ENCODE measurements at places on chromosomes 11 and 22.

DNA sequence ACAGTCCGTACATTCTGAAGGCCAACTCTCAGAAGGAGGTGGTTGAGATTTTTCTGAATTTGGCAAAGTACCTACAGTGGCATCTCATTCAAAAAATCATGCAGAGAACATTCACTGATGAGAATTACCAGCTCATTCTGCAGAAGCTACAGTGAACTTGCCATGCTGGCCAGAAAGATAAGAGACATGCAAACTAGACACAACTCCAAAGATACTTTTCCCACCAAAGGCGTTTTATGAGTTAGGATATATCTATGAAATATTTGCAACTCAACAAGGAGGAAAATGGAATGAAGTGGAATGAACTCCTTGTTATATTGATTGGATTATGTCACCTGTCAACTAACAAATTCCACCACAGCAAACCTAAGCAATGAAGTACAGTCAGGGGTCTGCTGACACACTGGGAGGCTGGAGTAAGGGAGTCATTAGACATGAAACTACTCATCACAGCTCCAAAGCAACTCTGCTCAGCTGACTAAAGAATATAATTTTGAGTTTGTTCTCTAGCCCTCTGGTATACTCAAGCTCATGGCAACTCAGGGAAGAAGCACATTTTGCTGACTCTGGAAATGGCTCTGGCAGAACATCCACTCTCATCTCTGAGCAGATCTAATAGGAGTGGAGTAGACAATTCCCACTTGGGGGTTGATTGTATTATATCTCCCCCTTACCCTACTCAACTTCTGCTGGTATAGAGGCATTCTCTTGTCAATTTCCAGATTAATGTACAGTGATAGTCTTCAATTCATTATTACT is 22.9 kb downstream of the MAML2 start:
- no peak for DNase-seq

DNA sequence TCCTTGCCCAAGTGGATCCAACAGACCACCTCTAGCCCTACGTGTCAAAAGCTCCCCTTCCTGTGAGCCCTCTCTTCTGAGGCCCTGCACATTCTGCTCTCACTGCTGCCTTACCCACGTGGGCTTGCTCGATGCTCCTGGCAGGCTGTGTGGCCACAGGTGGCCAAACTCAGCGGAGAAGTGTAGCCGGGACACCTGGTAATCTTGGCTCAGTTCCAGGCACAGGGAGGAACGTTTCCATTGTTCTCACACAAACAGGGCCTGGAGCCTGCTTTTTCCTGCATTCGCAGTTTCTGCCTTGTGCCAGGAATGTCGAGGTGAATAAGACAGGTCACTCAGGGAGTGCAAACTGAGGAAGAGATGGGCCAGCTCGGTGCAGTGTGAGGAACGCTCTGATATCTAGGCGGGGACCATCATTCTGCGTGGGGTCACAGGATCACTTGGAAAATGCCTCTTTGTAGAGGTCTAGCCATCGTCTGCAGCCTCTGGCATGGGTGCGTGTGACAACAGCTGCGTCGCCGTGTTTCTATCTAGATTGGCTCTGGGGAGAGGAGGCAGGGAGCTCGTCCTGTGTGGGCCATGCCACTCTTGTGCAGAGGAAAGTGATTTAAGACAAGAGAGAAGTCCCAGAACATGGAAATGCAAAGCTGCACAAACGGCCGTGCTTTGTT is 127.6 kb upstream of the PARVA start:
- DNase-seq = no peak

DNA sequence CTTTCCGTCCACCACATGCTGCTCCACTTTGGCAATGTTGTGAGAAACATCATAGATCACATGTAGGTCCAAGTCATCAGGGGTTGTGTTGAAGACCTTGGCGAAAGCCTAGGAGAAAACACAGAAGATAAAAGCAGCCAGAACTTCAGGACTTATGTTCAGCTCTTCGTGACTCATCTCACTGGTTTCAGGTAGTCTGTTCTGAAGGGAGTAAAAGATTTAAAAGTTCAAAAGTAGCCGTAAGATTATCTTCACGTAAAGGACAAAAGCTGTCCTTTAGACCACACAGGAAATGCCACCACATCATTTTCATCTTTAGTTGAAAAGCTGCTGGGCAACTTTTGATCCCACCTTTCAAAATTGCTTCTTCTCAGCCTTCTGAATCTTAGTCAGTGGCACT is 16.9 kb downstream of the RTCB start:
- no peak for DNase-seq

DNA sequence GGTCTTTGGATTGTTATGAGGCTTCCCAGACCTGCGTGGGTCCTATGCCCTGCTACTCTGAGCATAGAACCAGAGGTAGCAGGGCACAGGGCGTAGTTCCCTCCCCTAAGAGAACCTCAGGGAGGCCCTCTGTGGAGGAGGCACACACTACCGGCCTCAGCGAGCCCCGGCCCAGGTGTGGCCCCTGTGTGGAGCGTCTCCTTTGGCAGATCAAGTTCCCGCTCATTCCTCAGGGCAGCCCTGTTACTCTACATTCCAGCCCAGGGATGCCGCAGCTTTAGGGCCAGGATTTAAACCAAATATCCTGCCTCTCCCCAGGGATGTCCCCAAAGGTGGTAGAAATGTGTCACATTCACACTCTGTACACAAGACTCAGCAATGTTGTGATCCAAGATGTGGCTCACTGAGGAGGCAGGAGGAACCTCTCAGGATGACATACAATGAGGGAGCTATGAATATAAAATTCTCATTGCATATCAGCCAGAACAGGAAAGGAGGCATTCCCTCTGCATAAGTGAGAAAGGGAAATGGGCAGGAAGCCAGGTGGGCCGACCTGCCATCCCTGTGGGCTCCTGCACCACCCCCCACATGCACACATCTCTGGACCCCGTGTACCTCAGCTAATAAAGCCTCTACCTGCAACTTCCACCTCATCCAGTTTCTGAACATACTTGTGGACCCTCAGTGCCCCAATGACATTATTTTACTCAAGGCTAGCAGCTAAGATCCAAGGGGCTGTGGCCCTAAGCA is 131.9 kb upstream of the TEAD1 start:
- no peak for DNase-seq

DNA sequence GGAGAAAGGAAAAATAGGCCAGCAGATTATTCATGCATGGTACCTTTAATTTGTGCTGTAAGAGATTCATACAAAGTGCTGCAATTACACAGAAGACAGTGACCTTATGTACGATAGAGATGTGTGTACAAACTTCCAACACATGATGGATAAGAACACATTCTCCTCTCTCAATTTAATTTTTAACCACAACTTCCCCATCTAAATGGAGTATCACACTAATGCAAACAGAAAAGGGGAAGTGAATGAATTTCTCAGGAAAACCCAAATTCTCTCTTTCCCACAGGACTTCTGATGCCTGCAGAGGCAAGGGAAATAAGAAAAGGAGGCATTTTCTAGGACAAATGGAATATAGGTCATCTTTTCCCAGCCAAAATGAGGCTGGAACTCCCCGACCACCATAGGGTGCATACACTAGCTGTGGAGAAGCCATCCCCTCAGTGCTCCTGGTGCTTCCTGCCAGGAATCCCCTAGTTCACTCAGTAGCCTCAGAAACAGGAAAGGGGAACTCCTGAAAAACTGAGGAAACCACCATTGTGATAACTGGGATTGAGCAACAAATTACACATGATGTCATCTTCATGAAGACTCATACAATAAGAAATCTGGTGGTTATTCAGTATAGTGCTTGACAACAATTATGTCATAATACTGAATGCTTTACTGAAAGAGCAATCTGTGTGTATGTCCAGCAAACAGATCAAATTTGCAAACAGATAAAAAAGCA is 22.4 kb downstream of the MMP10 start:
- DNase-seq = no peak

Data from activated T-cell treated with anti-CD3 and anti-CD28 coated beads, Interleukin-2, amount 50 U/mL, for 4 hours (primary cell).